Left forelimb (tissue), 1 donor: ENCODE measurements at places on chromosomes 12 and 14.
A peak's percentile ranks its signal among the peaks of the same experiment; 100 is the strongest.

DNA sequence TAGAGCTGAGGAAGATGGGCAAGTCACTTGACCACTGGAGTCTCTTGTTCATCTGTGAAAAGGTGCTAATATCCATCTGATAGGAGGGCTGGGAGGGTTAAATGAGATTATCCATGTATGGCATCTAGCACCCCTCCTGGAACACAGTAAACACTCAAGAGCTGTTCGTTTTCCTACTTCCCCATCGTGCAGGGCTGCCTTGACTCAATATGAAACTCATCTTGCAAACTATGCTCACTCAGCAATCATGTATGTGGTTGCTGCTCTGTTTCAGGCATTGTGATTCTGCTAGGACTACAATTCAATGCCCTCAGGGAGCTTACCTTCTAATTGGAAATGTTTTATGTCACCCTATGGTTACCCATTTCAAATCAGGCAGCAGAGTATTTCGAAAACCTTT, 395.6 kb downstream of the BCAT1 start:
- DNase-seq = no peak

DNA sequence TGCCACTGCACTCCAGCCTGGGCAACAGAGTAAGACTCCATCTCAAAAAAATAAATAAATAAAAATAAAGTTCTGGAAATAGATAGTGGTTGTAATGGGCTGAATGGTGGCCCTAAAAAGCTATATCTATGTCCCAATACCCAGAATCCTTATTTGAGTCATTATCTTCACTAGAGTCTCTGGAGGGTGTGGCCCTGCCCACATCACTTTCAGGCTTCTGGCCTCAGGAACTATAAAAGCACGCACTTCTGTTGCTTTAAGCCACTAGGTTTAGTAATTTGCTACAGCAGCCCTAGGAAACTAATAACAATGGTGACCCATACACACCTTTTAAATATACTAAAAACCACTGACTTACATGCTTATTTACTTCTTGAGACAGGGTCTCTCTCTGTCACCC, 49.9 kb downstream of the MAP3K9 start:
- DNase-seq = no peak

GRCh38 chr14:93017301-93017797, 94.4 kb downstream of the CHGA start:
- DNase-seq = no peak

GRCh38 chr12:27179400-27180214, 64.5 kb upstream of the STK38L start:
- no peak for DNase-seq

DNA sequence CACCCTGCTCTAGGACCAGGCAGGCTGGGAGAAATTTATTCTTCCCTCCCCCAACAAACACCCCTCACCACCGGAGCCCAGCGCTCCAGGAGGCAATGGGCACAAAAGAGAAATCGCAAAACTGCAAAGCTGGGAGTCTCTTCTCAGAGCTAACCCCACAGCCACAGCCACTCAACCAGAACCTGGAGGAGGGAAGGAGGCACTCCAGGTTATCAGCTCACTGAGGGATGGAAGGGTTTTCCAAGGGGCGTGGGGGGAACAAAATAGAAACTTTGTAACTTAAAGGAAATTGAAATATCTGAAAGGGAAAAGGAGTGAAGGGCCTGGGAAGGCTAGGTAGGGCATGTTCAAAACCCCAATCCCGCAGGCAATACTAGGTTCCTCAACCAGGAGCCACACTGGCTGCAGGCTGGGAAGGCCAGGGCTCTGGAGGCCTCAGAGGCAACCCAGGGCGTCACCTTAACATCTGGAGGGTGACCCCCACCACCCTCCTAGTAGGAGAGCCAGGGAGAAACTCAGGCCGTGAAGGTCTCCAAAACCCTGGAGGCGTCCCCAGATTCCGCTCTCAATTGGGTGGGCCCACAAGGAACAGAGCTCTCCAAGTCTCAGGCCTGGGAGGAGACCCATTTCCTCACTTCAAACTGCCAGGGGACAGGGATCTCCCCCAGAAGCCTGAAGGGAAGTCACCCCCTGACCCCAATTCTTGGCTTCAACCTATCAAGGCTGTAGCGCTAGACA, 3.2 kb downstream of the KDM2B start:
- no peak for DNase-seq

DNA sequence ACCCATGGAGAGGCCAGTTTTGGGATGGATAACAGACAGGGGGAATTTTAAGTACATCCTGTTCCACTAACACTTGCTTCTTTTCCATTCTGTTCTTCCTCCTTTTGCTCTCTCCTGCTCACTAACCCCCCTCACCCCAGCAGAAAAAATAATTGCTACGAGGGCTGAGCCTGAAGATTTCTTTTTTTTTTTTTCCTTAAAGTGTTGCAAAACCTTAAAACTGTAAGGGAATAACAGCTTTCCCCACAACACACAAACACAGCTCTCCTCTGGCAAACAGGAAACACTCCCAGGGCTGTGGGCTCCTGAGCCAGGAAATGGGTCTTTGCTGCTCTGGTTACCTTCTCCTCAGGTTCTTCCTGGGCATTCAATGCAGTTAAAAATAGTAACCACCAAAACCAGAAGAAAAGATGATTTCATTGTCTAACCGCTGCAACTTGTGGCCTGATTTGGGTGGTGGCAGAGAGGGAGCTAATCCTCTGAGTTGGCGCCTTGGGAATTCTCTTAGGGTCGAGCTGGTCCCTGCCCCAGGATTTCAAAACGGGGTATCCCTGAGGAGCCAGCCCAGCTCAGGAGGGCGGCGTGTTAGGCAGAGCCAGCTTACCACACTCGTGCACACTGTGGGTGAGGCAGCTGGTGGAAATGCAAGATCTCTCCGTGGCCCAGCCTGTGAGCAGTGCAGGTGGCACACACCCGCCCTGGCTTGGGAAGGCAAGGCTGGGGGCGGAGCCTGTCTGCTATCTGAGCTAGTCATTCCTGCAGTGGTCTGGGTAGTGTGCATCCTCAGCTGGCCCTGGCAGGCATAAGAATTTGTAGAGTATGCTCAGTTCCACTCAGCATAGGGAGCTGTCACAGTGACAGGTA, 17.1 kb upstream of the EMP1 start:
- DNase-seq = peak; percentile 75

GRCh38 chr14:55410876-55411275, 754 bp downstream of the ATG14 start:
- no peak for DNase-seq

DNA sequence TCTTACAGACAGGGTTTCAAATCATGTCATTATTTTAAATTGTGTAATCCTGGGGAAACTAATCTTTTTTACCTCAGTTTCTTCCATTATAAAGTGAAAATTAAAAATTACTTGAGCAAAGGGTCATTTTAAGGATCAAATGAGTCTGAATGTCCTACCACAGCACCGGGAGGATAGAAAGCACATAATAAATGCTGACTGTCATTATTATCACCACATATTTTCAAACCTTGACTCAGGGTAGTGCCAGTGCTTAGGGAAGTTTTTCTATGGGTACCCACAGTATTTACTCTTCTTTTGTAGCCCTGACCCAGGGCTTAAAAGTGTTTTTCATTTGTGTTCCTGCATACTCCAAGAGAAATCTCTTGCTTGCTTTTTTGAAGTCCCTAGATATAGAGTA, 60.5 kb downstream of the KCNMB4 start:
- DNase-seq = no peak

DNA sequence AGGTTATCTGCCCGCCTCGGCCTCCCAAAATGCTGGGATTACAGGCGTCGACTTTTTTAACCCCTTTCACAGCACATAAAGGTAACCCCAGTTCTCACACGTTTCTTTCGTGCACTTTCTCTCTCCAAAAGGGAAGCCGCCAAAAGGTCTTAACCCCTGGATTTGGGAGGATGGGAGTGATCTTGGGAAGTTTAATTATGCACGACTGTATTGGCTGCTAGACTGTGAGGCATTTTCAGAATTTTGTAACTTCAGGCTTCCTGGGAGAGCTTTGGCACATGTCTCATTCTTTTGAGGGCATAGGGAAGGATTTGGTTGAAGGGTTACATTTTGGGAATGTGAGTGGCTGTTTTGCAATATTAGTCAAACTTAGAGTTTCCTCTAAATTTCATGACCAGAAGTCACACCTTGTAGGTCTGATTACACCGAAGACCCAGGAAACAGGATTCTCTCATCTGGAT, 1.4 kb upstream of the SMARCC2 start:
- no peak for DNase-seq

- DNase-seq = no peak
Observed at GRCh38 chr12:108560321-108560721, 652 bp downstream of the SART3 start.

DNA sequence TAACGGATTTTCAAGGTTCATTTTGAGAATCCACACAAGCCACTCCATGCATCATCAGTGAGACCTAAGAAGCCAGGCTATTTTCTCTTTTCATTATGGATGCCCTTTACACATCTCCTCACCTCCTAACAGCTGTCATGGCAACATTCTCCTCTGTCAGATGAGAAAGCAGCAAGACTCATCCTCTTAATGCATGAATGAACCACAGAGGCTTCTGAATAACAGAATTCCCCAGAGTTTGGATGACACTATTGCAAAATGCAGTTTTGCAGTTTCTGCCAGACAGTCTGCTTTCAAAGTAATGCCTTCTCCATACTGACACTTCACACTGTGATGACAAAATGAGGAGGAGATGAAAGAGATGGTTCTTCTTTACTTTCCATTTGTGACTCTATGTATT, 286.7 kb upstream of the GRIP1 start:
- DNase-seq = no peak

DNA sequence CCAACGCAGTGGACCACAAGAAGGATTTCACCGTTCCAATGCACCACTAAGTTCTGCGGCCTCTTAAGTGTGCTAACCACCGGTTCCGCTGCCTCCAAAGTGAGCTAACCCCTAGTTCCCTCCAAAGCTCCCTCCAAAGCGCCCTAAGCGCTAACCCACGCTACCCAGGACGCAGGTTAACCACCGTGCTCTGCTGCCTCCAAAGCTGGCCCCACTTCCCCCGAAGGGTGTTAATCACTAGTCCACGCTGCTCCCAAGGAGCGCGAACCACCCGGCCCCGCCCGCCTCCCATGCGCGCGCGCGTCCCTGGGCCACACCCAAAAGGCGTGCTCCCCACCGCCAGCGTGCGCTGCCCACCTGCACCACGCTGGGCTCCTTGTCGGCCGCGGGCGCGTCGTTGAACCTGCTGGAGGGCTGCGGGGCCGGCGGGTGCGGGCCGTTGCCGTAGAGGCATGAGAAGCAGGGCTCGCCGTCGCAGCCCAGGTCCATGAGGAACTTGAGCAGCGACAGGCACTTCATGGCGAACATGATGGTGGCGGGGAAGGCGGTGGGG, 11.7 kb downstream of the FAM181A start:
- no peak for DNase-seq

- DNase-seq = no peak
Observed at GRCh38 chr14:90491911-90492531, 95.2 kb downstream of the CALM1 start.

GRCh38 chr14:54652188-54652587, 85.3 kb downstream of the SAMD4A start:
- DNase-seq = peak; percentile 88

- no peak for DNase-seq
Observed at GRCh38 chr12:79645235-79645630, 45.5 kb downstream of the PAWR start.

DNA sequence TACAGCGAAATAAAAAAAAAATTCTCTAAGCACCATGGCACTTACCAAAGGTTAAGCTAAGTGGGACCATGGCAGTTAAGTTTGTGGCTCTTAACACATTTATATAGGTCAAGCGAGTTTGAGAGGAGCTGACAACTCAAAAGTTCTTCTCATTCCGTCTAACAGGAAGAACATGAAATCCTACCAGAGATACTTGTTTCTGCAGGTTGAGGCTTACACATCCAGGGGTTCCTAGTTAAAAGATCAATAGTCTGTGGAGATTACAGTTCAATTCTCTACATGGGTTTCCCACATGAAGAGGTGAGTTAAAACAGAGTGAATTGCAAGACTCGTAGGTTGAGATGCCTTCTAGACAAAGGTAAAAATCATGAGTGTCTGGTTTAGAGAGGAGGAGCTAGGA, 142.6 kb downstream of the EMP1 start:
- DNase-seq = no peak

DNA sequence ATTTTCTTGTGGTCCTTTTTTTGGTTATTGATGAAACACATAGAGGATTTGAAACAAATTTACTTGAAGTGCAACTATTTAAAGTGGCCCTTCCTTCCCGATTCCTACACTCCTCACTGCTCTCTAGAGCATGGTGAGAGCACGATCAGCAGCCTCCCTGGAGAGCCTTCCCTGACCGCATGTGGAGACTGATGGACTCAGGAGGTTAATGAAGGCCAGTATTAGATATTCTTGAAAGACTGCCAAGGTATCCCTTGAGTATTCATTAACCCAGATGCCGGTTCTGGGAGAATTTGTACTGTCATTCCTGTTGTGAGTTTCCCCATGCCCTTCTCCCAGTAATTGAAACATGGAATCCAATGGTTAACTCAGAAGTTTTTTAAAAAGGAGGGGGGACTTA, 102.8 kb upstream of the FGD4 start:
- DNase-seq = no peak

- peak; percentile 78 for DNase-seq
Observed at GRCh38 chr12:52044292-52044983, 6.8 kb upstream of the NR4A1 start.

DNA sequence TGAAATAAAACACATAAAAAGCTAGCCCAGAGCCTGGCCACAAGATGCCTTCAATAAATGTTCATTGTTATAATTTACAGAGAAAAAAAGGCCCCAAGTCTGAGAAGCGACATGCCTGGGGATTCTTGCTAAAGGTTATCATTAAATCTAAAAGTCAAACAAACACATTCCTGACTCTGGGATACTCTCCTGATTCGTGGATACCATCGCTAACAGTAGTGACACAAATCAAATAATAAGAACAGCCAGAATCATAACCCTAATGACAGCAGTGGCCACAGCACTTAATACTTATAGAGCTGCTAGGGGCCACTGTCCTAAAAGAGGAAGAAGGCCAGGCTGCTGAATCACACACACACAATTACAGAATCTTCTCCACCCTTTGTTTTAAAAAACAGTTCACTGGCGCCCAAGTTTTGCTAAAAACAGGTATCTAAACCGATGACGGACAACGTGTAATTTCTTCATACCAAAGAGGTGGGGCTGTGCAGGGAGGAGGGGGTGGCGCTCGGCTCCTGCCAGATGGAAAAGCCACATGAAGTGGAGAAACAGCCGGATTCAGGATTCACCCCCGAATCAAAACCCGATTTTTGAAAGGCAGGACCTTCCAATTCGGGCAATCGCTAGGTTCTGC, 1.2 kb downstream of the CLIP1 start:
- DNase-seq = peak; percentile 75

DNA sequence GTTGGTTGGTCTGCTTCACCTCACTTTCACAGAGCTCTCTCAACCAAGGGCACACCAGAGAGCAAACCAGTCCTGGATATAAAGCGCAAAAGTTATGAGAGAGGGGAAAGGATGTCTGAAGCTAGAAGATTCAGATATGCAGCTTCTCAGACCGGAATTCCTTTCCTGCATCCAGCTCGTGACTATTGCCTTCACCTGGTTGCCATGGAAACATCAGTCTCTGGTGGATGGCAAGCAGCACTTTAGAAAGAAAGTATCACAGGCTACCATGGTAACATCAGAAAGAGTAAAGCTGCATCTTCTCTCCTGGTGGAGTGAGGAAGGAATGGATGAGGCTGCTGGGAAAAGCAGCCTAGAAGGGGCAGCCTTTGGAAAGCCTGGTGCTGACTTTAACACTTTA, 13.7 kb downstream of the REM2 start:
- no peak for DNase-seq

GRCh38 chr12:88362439-88362838, 217.8 kb downstream of the KITLG start:
- DNase-seq = no peak

- DNase-seq = no peak
Observed at GRCh38 chr14:53316504-53316903, 163.4 kb upstream of the DDHD1 start.

- DNase-seq = no peak
Observed at GRCh38 chr14:61573748-61574513, 121.4 kb upstream of the HIF1A start.
